H1 (cell line): ENCODE measurements at places on chromosomes 6 and 20. TPM values are rescaled to one million over a fixed set of nuclear protein-coding genes. Genes with fewer than 3 reads are reported as not detected.
A peak's percentile ranks its signal among the peaks of the same experiment; 100 is the strongest.

DNA sequence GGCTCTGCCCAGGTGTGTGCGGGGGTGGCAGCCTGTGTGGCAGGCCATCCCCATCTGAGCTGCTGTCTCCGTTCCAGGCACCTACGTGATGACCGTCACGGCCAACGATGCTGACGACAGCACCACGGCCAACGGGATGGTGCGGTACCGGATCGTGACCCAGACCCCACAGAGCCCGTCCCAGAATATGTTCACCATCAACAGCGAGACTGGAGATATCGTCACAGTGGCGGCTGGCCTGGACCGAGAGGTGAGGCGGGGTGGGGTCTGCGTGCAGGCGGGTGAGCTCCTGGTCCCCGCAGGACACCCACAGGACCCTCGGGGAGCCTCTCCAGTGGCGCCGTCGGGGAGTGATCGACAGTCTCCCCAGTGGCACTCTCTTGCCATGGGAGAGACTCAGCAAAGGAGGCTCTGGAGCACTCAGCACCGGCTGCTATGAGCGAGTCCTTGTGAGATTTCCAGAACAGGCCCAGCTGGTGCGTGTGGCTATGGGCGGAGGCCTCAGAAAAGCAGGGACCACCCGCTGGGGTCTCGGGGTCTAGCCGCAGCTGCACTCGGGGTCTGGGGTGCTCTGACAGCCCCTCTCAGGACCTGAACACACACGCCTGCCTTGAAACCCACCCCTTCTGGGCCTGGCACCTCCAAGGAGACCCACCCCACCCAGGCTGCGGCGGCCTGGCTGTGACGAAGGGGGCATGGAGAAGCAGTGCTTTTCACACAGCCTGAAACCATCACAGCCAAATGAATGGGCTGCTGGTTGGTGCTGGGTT, 191.8 kb downstream of the TAF4 start:
- no peaks in the 10 kb centered on the region for H3K4me1 ChIP-seq
- DNase-seq = no peak
- no peaks in the 10 kb centered on the region; the same call in 1 of the 2 replicates for H3K27me3 ChIP-seq
- no peak overlapping the region for H3K27ac ChIP-seq

DNA sequence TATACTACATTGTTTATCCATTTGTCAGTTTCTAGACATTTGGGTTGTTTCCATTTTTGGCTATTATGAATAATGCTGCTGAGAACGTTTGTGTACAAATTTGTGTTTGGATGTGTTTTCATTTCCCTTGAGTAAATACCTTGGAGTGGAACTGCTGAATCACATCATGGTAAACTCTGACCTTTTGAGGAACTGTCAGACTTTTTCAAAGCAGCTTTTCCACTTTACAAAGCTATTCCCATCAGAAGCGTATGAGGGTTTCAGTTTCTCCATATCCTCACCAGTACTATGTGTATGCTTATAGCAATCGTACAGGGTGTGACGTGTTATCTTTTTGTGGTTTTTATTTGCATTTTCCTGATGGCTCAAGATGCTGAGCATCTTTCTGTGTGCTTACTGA, 103.7 kb downstream of the MYO6 start:
- H3K27ac ChIP-seq = no peak overlapping the region
- H3K4me3 ChIP-seq = no peak overlapping the region
- H3K27me3 ChIP-seq = no peaks in the 10 kb centered on the region
- H3K4me1 ChIP-seq = no peaks in the 10 kb centered on the region
- no peak for DNase-seq

- no peaks in the 10 kb centered on the region for H3K36me3 ChIP-seq
- DNase-seq = no peak
- H3K4me3 ChIP-seq = no peak overlapping the region
- H3K27ac ChIP-seq = no peak overlapping the region
- no peaks in the 10 kb centered on the region for H3K27me3 ChIP-seq
Measured at GRCh38 chr6:56746767-56747504, 104.2 kb upstream of the DST start.

DNA sequence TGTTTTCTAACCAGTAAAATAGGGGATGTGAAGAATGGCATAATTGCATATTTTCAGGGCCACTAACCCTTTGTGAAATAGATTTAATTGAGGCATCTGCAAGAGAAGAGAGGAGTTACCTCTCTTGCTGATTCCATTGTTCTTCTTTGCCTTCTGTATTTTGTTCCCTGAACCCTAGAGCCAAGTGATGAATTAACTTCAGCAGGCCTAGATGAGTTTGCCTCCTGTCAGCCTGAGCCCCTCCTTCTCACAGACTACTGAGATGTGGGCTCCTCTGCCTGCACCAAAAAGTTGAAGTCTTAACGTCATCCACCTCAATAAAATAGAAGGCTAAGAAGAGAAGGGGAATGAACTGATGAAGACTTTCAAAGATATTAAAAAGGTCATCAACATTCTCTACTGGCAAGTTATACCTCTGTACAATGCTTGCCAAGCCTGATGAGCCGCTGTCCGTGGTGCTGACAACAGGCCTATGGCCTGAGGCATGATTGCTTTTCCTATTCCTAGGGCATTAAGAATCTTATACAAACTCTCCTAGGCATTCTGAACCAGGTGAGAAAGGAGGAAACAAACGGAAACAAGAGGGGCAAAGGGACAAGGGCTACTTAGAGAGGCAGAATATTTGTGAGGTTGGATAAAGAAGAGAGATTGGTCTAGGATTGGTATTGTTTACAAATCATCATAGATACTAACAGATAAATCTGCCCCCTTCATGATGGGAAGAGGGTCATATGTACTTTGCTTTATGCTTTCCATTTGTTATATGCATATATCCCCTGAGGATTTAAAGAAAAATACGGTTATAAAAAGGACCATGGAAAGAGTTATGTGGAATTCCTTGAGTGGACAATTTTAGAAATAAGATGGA, 46.8 kb downstream of the CD24 start:
- peak; percentile 89 for DNase-seq
- no peak overlapping the region for H3K4me3 ChIP-seq
- no peaks in the 10 kb centered on the region for H3K27me3 ChIP-seq
- H3K36me3 ChIP-seq = no peaks in the 10 kb centered on the region

GRCh38 chr6:56076033-56076432, 171.3 kb downstream of the COL21A1 start:
- no peaks in the 10 kb centered on the region for H3K36me3 ChIP-seq
- H3K4me1 ChIP-seq = no peaks in the 10 kb centered on the region
- no peak for DNase-seq
- no peak overlapping the region for H3K27ac ChIP-seq

DNA sequence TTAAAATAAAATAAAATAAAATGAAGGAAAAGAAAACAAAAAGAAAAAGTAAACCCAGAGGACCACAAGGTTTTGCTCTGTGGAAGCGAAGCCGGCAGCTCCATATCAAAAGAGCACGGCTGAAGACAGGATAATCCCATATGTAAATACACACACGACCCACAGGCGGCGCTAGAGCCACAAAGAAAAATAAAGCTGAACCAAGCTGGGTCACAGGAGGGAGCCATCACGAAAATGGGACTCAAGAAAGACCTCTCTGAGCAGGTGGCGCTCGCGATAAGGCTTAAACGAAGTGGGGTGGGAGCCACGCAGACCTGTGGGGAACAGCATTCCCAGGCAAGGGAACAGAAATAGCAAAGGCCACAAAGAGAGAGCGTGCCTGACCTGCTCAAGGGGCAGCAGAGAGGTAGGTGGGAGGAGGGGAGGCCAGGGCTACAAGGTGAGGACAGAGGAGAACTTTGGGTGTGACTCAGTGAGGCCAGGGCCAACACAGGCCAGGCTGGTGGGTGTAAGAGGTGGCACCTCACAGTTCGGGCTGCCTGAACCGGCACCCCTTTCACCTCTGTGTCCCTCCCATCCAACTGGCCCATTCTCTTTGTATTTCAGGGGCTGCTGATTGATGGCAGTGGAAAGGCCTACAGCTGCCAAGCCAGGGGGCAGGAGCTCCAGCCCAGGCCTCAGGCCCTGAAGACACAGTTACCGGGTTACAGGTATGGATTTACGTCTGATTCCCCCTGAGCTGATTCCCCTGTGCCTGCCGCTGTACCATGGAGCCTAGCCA, 26.0 kb downstream of the PTGIS start:
- no peaks in the 10 kb centered on the region for H3K27me3 ChIP-seq
- peak; percentile 86 for DNase-seq
- no peak overlapping the region for H3K4me3 ChIP-seq
- no peaks in the 10 kb centered on the region for H3K4me1 ChIP-seq

DNA sequence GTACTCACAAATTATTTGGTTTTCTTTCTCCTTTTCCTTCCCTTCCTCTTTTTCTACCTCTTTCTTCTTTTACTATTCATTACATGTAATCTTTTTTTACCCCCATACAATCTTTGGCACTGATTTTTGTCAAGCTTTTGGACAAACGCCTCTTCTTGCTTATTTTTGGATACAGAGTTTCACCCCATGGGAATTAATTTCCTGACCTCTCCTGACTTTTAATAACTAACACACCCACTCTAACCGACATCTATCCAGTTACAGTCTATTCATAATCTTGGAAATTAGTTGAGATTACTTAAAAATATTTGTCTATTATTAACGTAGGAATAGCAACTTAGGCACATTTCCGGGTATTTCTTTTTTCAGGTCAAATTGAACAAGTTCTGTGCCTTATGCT, 101.2 kb downstream of the HDGFL1 start:
- no peaks in the 10 kb centered on the region for H3K4me1 ChIP-seq
- H3K36me3 ChIP-seq = no peaks in the 10 kb centered on the region
- no peak overlapping the region for H3K27ac ChIP-seq

DNA sequence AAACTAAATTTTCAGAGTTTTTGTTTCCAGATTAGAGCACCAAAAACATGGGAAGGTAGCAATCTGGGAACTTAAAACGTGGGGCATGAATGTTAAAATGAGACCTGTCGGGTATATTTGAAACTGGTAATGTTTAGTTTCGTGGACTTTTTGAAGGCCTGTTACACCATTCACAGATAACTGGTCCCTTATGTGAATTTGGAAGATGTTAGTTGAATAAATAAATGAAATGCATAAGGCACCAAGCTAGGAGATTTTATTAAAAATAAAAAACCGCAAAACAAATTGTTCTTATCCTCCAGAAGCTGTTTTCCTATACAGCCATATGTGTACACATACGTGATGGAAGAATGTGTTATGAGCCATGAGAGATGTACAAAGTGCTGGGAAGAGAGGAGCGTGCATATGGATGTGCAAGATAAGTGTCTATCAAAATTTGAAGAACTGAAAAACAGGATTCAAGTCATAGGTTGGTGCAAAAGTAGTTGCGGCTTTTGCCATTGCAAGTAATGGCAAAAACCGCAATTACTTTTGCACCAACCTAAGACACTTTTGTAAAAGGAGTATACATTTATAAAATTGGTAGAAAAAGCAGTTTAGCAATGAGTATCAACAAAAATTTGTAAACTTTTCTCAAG, 700 bp upstream of the MCUR1 start:
- no peaks in the 10 kb centered on the region for H3K36me3 ChIP-seq
- no peak overlapping the region for H3K27ac ChIP-seq
- no peaks in the 10 kb centered on the region for H3K4me1 ChIP-seq
- peak overlapping the region; percentile 71 for H3K4me3 ChIP-seq

- H3K36me3 ChIP-seq = no peaks in the 10 kb centered on the region
- H3K27ac ChIP-seq = no peak overlapping the region
- no peak for DNase-seq
- H3K4me3 ChIP-seq = no peak overlapping the region
- peaks cover 27% of the 10 kb centered on the region for H3K27me3 ChIP-seq
Measured at GRCh38 chr6:97586344-97586743, 303.3 kb upstream of the MMS22L start.

- no peak overlapping the region for H3K27ac ChIP-seq
- H3K36me3 ChIP-seq = no peaks in the 10 kb centered on the region
- no peak overlapping the region for H3K4me3 ChIP-seq
- H3K27me3 ChIP-seq = no peaks in the 10 kb centered on the region
Measured at GRCh38 chr6:21536280-21536766, 57.2 kb upstream of the SOX4 start.

DNA sequence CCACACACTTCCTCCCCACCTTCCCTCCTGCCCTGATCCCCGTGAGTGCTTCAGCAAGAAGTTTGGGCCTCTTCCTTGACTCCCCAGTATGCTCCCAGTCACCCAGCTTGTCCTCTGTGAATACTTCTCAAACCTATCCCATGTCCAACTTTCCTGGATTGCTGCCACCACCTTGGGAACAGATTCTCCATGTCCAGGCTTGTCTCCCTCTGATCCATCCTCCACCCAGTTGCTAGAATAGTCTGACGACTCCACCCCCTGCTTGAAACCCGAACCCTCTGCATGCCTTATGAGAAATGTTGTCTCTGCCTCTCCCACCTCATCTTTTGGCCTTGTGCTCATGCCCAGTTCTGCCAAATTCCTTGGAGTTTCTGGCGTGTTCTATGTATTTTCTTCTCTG, 108.0 kb downstream of the PPP1R14C start:
- H3K27me3 ChIP-seq = no peaks in the 10 kb centered on the region
- no peak overlapping the region for H3K4me3 ChIP-seq
- no peak overlapping the region for H3K27ac ChIP-seq
- no peak for DNase-seq

DNA sequence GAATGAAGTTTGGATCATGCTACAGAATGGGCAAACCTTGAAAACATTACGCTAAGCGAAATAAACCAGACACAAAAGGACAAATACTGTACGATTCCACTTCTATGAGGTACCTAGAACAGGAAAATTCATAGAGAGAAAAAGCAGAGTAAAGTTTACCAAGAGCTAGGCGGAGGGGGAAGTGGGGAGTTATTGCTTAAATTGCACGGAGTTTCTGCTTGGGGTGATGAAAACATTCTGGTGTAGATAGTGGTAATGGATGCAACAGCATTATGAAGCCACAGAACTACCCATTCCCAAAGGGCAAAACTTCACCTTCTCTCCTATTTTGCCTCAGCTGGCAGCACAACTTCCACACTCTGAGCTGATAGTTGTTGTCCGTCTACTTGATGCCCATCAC, 6.4 kb upstream of the PDYN start:
- no peak overlapping the region for H3K27ac ChIP-seq
- no peaks in the 10 kb centered on the region for H3K4me1 ChIP-seq
- no peak overlapping the region for H3K4me3 ChIP-seq
- H3K36me3 ChIP-seq = no peaks in the 10 kb centered on the region
- DNase-seq = no peak

- no peak overlapping the region for H3K27ac ChIP-seq
- no peaks in the 10 kb centered on the region for H3K4me1 ChIP-seq
- H3K27me3 ChIP-seq = no peaks in the 10 kb centered on the region
- no peak for DNase-seq
- H3K4me3 ChIP-seq = no peak overlapping the region
Measured at GRCh38 chr20:1792274-1792673, 102.9 kb upstream of the SIRPA start.

DNA sequence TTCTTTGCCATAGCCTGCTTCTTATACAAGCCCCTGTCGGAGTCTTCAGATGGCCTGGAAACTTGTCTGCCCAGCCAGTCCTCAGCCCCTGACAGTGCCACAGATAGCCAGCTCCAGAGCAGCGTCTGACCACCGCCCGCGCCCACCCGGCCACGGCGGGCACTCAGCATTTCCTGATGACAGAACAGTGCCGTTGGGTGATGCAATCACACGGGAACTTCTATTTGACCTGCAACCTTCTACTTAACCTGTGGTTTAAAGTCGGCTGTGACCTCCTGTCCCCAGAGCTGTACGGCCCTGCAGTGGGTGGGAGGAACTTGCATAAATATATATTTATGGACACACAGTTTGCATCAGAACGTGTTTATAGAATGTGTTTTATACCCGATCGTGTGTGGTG, 29.5 kb downstream of the SLCO4A1 start:
- no peak overlapping the region for H3K27ac ChIP-seq
- no peaks in the 10 kb centered on the region for H3K27me3 ChIP-seq
- H3K36me3 ChIP-seq = no peaks in the 10 kb centered on the region
- H3K4me3 ChIP-seq = no peak overlapping the region

The GPRC6A gene
- total RNA-seq = 0.22 TPM in 1 of 2 replicates, not detected in the other

The MDC1 gene
- total RNA-seq = 68.0 and 81.1 TPM in 2 replicates

The EEF1A2 gene
- total RNA-seq = 25.8 and 27.9 TPM in 2 replicates

The EPB41L1 gene
- 36.0 and 42.0 TPM in 2 replicates for total RNA-seq

The CD40 gene
- 12.1 and 14.5 TPM in 2 replicates for total RNA-seq

The TMEM74B gene
- 2.8 and 4.0 TPM in 2 replicates for total RNA-seq

The ADGRB3 gene
- total RNA-seq = 0.94 and 1.2 TPM in 2 replicates
